ENCODE measurements at places on chromosomes 12 and 14.

- DNase-seq = no peak
These were observed 6.3 kb downstream of the ZFP36L1 start for GRCh38 chr14:68786491-68787091.

- DNase-seq = no peak
These were observed 253.2 kb downstream of the BMP4 start for GRCh38 chr14:53703457-53703856.

DNA sequence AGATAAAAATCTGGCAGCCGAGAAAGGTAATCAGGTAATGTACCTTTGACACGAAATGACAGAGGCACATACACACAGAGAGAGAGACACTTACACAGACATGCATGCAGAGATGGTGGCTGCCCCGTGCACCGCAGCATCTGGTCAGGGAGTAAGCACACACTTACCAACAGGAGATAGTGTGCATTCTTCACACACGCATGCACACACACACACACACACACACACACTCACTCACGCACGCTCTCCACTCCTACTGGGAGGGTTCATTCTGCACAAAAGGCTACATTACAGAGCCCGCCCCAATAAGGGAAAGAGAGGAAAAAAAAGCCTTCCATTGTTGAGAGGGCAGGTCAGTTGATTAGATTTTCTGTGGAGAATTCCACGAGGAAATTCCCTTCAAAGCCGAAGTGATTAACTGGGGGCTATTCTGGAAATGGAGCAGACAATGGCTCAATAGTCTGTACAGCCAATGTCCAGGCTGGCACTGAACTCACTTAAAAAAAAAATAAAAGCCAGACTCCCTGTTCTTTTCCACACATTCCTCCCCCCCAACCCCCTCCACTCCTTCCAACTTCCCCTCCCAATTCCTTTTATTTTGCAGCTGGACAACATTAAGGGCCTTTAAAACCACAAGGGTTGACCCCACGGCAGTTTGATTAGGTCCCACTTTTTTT, 1.4 kb upstream of the SOX5 start:
- no peak for DNase-seq

DNA sequence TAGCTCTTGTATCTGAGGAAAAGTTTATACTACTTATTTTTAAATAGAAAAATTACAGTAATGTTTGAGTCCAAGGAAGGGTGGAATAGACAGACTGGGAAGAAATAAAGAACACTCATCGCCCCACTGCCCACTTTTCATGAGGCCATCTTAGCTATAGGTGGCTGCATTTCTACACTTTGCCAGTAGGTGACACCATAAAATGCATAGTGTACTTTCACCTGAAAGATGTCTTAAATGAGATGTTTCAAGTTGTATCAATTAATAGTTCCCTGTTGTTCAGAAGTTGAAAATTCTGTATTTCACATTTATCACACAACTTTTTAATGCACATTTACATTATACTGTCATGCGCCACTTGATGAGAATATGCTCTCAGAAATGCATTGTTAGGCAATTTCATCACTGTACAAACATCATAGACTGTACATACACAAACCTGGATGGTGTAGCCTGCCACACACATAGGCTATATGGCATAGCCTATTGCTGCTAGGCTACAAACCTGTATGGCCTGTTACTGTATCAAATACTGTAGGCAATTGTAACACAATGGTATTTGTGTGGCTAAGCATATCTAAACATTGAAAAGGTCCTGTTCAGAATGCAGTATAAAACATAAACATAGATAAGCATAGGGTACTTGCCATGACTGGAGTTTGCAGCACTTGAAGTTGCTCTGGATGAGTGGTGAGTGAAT, 27.6 kb downstream of the PMCH start:
- no peak for DNase-seq

- DNase-seq = no peak
These were observed 74.0 kb upstream of the PLXNC1 start for GRCh38 chr12:94074216-94074979.

DNA sequence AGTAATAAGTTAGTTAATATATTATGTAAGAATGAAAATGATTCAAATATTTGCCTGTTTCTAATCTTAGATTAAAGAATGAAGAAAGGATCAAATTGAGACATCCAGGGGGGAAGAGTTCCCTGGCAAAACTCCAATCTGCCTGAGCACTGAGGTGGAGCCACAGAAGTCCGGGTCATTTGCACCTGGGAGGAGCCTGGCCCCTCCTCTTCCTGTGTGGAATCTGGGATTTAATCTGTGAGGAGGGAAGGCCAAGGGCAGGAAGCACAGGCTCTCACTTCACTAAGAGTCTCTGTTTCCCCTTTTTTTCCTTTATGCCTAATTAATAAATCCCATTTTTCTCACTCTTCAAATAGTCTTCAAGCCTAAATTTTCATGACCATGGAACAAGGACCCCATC, 599.5 kb downstream of the FLRT2 start:
- DNase-seq = no peak

- DNase-seq = no peak
These were observed 68.6 kb upstream of the C14orf180 start for GRCh38 chr14:104510794-104511611.
